ENCODE measurements at places on chromosomes 13 and 19.

- DNase-seq = no peak
- H3K27me3 ChIP-seq = no peaks in the 10 kb centered on the region
- H3K4me1 ChIP-seq = no peaks in the 10 kb centered on the region
- H3K4me3 ChIP-seq = no peak overlapping the region
These were observed 47.5 kb upstream of the GSX1 start for GRCh38 chr13:27744801-27745200.

- H3K27me3 ChIP-seq = no peaks in the 10 kb centered on the region
- H3K36me3 ChIP-seq = no peaks in the 10 kb centered on the region
- peaks cover 70% of the 10 kb centered on the region for H3K4me1 ChIP-seq
- no peak overlapping the region for H3K27ac ChIP-seq
These were observed 7.8 kb downstream of the GAS6 start for GRCh38 chr13:113855931-113856715.

- H3K36me3 ChIP-seq = no peaks in the 10 kb centered on the region
- no peak overlapping the region for H3K4me3 ChIP-seq
- DNase-seq = no peak
- no peaks in the 10 kb centered on the region for H3K4me1 ChIP-seq
- H3K27me3 ChIP-seq = no peaks in the 10 kb centered on the region
These were observed 48.8 kb upstream of the TPM4 start for GRCh38 chr19:16027528-16027927.

GRCh38 chr13:72886272-72887067 lies 104.5 kb downstream of the PIBF1 start:
- H3K27ac ChIP-seq = no peak overlapping the region
- no peak overlapping the region for H3K4me3 ChIP-seq
- H3K27me3 ChIP-seq = no peaks in the 10 kb centered on the region
- no peaks in the 10 kb centered on the region for H3K4me1 ChIP-seq
- no peaks in the 10 kb centered on the region for H3K36me3 ChIP-seq
- DNase-seq = no peak

DNA sequence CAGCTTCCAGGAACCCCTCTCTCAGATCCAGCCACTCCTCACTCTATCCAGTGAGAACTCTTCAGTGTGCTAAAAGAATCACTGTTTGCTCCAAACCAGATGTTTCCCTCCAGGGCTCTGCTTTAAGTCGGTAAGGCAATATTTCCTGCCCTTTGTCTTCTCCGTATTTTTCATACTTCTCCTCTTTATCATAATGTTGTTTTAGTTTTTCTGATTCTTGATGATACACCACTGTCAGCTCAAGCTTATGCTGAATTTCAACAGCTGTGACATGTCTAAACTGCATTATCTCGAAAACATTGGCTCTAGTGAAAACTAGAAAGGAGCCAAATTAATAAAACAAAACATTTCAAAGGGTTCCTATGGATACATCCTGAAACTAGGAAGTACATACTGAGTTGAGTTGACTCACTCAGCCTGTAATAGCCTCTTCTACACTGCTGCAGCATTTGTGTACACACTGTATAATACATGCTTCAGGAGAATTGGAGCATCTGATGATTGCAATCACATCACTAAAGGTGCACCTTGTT lies 39.8 kb downstream of the GPR180 start:
- H3K36me3 ChIP-seq = no peaks in the 10 kb centered on the region
- no peak for DNase-seq
- no peaks in the 10 kb centered on the region for H3K4me1 ChIP-seq
- no peak overlapping the region for H3K27ac ChIP-seq

DNA sequence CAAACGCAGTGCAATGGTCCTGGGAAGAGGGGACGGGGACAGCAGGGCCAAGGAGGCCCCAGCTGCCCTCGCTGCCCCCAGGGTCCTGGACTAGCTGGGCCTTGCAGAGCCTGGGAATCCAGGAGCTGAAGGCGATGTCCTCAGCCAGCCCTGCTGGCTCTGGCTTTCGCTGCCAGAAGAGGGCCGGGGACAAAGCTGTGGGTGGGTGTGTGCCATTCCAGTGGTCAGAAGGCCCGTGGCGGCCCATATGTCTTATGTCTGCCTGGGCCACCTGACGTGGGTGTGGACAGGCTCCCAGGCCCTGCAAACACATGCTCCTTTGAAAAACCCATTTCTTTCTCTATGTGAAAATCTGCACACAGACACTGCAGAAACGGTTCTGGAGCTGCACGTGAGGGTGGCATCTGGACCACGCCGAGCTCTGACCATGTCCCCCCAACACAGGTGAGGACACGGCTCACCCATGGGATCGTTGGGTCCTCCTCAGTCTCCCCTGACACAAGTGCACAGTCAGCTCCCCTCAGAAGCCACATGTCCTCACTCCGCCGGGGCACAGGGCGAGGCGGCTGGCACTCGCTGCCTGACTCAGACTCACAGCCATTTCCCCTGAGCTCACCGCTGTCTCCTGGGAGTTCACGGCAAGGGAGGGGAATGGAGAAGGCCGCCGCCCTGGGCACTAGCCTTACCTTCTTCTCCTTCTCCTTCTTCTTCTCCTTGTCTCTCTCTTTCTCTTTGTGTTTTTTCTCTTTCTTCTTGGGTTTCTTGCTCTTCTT lies 16.9 kb downstream of the IZUMO4 start:
- H3K4me1 ChIP-seq = no peaks in the 10 kb centered on the region
- peaks cover 100% of the 10 kb centered on the region for H3K36me3 ChIP-seq
- H3K27me3 ChIP-seq = no peaks in the 10 kb centered on the region
- no peak overlapping the region for H3K4me3 ChIP-seq
- no peak overlapping the region for H3K27ac ChIP-seq

- H3K27ac ChIP-seq = peak overlapping the region; percentile 60
- no peaks in the 10 kb centered on the region for H3K27me3 ChIP-seq
- no peaks in the 10 kb centered on the region for H3K36me3 ChIP-seq
- DNase-seq = no peak
- peaks cover 46% of the 10 kb centered on the region for H3K4me1 ChIP-seq
- no peak overlapping the region for H3K4me3 ChIP-seq
These were observed 9.0 kb downstream of the FPR3 start for GRCh38 chr19:51803967-51804366.

GRCh38 chr19:5039642-5040543 lies 71.0 kb downstream of the KDM4B start:
- DNase-seq = no peak
- no peak overlapping the region for H3K27ac ChIP-seq
- H3K27me3 ChIP-seq = no peaks in the 10 kb centered on the region
- peaks cover 8% of the 10 kb centered on the region for H3K4me1 ChIP-seq

GRCh38 chr13:100589178-100589725 lies 663 bp upstream of the GGACT start:
- no peaks in the 10 kb centered on the region for H3K36me3 ChIP-seq
- peak overlapping the region; percentile 59 for H3K4me3 ChIP-seq
- no peak for DNase-seq
- H3K27me3 ChIP-seq = no peaks in the 10 kb centered on the region
- H3K4me1 ChIP-seq = peaks cover 10% of the 10 kb centered on the region

DNA sequence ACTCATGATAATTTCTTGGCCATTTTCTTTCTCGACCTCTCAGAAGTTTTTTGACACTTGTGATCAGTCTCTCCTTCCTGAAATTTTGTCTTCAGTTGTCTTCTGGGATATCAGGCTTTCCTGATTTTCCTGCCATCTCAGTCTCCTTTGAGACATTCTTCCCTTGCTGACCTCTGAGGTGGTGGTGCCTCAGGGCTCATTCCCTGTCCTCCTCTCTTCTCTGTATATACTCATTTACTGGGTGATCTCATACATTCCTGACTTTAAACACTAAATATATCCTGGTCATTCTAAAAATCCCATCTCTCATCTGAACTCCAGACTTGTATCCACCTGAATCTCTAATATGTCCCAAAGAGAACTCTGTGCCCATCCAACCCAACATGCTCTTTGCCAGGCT lies 31.3 kb upstream of the STARD13 start:
- H3K27me3 ChIP-seq = no peaks in the 10 kb centered on the region
- DNase-seq = no peak
- H3K4me3 ChIP-seq = no peak overlapping the region
- H3K36me3 ChIP-seq = no peaks in the 10 kb centered on the region
- peaks cover 11% of the 10 kb centered on the region for H3K4me1 ChIP-seq
- no peak overlapping the region for H3K27ac ChIP-seq

DNA sequence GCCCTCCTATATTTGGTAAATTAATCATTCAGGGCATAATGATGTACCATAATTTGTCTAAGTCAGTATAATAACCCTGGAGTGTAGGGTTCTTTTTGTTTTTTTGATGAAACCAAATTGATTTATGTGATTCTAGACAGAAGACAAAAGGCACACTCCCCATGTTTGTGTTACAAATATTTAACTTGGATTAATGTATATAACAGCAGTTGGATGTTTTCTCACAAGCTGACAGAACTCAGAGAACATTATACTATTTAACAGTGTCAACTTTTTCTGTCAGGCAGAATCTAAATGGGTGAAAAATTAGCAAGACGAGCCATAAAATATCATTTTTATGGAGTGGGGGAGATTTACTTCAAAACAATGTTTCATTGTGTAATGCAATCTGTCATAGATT lies 15.2 kb downstream of the CBY2 start:
- no peak overlapping the region for H3K27ac ChIP-seq
- H3K4me1 ChIP-seq = no peaks in the 10 kb centered on the region
- H3K27me3 ChIP-seq = no peaks in the 10 kb centered on the region
- no peak overlapping the region for H3K4me3 ChIP-seq
- no peak for DNase-seq
- H3K36me3 ChIP-seq = no peaks in the 10 kb centered on the region

DNA sequence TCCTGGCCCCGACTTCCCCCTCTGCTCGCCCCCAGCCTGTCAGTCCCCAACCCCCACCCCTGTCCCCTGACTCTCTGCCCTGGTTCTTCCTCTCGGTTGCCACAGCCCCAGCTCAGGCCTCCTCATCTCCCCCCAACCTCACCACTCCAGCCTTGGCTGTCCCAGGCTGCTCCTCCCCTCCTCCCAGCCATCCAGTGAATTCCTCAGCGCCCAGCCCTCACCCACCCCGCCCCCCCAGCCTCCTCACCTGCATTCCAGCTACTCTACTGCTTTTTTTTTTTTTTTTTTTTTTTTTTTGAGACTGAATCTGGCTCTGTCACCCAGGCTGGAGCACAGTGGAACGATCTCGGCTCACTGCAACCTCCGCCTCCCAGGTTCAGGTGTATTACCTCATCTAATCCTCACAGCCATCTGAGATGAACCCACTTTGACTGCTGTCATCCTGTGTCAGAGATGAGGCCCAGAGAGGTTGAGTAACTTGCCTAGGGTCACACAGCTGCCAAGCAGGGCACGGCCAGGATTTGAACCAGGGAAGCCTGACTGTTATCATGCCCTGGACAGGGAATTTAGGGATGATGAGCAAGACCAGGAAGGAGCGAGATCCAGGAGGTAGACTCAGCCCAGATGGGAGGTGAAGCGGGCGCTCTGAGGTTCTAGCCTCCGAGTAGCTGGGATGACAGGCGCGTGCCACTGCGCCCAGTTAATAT lies 2.6 kb downstream of the SULT2B1 start:
- no peak for DNase-seq
- peaks cover 5% of the 10 kb centered on the region for H3K4me1 ChIP-seq
- H3K4me3 ChIP-seq = no peak overlapping the region
- H3K27me3 ChIP-seq = peaks cover 4% of the 10 kb centered on the region

GRCh38 chr19:39796000-39796498 lies 17.4 kb downstream of the LEUTX start:
- H3K27ac ChIP-seq = no peak overlapping the region
- H3K4me1 ChIP-seq = peaks cover 6% of the 10 kb centered on the region
- DNase-seq = no peak
- no peaks in the 10 kb centered on the region for H3K36me3 ChIP-seq
- peaks cover 5% of the 10 kb centered on the region for H3K27me3 ChIP-seq
- H3K4me3 ChIP-seq = no peak overlapping the region

DNA sequence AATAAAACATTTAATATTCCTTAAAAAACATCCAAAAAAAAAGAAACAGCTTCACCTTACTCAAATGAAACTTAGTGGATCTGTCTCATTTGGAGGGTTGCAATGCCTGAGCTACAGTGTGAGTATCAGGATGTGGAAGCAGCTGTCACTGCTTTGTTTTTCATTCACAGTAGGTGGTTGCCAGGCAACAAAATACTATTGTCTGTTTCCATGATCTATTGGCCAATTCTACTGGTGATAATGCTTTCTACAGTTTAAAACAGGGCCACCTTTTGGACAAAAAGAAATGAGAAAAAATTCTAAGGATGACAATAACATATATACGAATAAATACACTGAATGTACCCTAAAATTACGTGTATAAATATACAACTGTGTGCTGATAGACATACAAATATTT lies 3.0 kb downstream of the ENOX1 start:
- no peaks in the 10 kb centered on the region for H3K36me3 ChIP-seq
- H3K4me1 ChIP-seq = peaks cover 23% of the 10 kb centered on the region
- no peak overlapping the region for H3K27ac ChIP-seq
- H3K27me3 ChIP-seq = peaks cover 34% of the 10 kb centered on the region
- no peak overlapping the region for H3K4me3 ChIP-seq

- no peak overlapping the region for H3K27ac ChIP-seq
- no peak for DNase-seq
- H3K4me3 ChIP-seq = no peak overlapping the region
- H3K4me1 ChIP-seq = no peaks in the 10 kb centered on the region
- no peaks in the 10 kb centered on the region for H3K36me3 ChIP-seq
These were observed 62.8 kb downstream of the TPT1 start for GRCh38 chr13:45278096-45278645.

DNA sequence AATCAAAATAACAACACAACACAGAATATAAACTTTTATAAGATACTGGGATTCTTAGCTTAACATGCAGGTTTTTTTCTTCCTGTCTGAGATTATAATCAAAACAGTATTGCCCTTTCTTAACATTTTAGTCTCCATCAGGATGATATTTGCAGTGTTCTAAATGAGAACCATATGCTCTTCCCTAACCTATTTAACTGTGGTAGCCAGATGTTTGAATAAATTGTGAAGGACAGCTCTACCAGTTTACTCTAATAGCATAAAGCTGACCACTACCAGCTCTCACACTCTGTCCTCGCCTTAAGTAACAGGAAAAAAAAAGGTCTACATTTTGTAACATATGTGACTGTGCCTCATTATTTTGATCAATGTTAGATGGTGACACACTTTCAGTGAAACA lies 618.7 kb upstream of the SGCG start:
- no peak overlapping the region for H3K27ac ChIP-seq
- no peaks in the 10 kb centered on the region for H3K36me3 ChIP-seq
- DNase-seq = no peak
- H3K4me1 ChIP-seq = no peaks in the 10 kb centered on the region
- no peak overlapping the region for H3K4me3 ChIP-seq

DNA sequence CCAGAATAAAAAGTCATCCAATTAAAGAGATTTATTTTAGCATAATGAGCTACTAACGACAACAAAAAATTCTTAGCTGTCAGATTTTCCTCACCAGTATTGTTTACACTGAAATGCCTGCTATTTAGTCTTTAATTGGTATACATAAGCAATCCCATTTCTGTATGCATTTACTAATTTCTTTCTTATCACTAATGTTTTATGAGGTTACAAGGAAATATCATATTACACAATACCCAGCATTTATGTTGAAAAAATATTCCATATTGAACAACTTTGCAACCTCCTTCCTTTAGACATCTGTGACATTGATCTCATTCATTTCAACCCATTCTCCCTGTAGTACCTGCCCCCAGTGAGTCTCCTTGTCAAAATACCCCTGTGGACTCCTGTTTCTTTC lies 135.4 kb downstream of the SLITRK6 start:
- no peak overlapping the region for H3K27ac ChIP-seq
- H3K27me3 ChIP-seq = no peaks in the 10 kb centered on the region
- DNase-seq = no peak
- no peaks in the 10 kb centered on the region for H3K36me3 ChIP-seq

Measured in lower lobe of right lung (tissue), 2 donors.